Hematopoietic multipotent progenitor cell treated with erythropoietin and hydrocortisone succinate and interleukin-3 and kit ligand, for 4 days (in vitro differentiated cells): ENCODE measurements at places on chromosomes 11 and 22.

- DNase-seq = peak; percentile 61
These were observed at the start of gene MRGPRX2 for GRCh38 chr11:19060629-19061028. TSS of gene MRGPRX2 (minus strand) at chr11:19060717. CDS start at chr11:19056402, 4,315 bp downstream.

DNA sequence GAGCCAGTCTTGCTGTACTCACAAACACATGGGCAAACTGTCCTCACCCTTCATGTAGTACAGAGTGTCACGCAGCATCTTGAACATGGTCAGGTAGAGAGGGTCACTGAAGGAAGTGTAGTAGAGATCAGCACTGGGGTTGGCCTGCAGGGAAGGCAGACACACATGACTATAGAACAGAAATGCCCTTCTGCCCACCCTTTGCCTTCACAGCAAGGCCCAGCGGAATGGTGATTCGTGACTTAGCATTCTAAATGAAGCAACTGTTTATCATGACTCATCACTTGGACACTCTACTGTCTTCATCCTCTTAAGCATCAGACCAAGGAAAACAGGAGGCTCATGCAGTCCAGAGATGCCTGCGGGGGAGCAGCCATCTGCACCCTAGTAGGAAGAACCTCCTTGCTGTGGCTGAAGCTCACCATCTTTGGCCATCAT, 33.4 kb downstream of the SERPIND1 start:
- no peak for DNase-seq

DNA sequence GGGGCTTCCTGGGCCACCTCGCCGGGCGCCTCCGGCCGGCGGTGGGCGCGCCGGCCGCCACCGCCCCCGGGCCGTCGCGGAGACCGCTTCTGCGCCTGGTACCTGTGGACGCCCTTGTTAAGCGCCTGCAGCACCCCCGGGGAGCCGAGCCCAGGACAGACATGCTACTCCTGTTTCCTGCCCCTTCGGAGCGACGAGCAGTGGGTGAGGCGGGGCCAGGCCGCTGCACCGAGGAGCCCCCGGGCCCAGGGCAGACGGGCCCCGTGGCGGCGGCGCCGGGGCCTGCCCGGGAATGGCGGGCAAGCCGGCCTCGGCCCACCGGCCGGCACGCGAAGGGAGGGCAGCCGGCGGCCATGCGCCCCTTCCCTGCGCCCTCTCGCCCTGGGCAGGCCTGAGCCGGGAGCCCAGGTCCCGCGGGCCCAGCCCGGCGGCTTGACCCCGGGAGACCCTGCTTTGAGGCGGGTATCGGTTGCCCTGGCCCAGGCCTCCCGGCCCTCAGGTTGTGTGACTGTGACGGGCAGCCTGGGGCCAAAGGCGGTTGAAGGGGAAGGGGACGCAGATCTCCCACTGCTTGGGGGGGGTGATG, 789 bp upstream of the KDM2A start:
- DNase-seq = peak; percentile 61

DNA sequence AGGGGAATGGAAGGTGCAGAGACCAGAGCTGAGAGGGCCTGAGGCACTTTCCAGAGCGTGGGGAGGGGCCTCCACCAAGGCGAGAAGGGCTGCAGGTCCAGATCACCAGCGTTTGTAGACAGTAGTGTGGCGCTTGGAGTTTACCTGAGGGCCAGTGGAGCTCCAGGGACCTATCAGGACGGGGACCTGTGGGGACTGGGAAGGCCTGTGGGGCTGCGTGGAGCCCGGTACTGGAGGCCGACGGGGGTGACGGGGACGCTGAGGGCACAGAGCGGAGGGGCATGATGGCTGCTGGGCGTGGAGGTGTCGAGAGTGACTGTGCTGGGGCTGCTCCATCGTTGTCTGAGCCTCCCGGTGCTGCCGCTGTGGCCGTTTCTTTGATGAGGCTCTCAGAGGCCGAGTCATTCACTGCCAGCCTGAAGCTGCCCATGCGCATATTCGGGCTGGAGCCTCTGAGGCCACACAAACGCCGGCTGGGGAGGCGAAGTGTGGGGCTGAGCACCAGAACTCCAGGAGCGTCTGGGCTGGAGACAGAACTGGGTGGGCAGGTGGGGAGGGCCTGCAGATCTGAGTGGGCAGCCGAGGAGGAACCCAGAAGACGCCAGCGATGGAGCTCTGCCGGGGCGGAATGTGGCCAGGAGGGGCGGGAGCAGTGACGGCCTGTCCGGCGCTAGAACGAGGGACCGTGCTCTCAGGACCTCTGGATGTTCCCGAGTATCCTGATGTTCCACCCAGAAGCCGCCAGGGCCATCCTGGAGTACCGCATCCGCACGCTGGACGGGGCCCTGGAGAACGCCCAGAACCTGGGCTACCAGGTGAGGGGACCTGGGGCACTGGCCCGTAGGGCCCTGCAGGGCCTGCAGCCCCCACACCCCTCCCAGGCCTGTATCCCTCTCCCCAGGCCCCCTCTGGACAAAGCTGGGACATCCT, 2.6 kb downstream of the PGGHG start:
- DNase-seq = no peak

DNA sequence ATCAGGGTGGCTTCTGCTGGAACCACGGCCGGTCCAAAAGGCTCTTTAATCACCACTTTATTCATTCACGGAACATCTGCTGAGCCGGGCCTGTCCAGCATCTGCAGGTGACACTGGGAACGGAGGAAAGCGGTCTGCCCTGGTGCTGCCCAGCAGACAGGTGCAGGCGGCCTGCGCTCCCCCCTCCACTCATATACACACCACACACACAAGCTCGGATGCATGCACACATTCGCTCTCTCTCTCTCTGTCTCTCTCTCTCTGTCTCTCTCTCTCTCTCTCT, 736.9 kb downstream of the BRD1 start:
- DNase-seq = no peak

- DNase-seq = peak; percentile 87
These were observed 56.0 kb downstream of the GLYATL2 start for GRCh38 chr11:58788355-58789023.

DNA sequence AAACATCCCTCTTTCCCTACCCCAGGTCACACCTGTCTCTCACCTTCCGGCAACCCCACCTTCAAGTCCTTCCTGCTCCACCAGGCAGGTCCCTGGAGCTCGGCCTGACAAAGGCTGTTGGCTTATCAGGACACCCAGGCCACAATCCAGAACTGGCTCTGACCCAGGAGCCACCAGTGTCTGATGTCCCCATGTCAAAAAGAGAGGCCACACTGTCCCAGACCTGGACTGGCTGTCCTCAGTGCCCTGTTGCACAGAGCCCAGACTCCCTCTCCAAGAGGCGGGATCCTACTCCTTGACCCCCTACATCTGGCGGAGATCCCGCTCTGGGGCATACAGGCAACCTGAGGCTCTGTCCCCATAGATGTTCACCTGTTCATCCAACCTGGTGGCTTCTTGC, 116.0 kb downstream of the MN1 start:
- DNase-seq = no peak

- DNase-seq = peak; percentile 26
These were observed 38.2 kb downstream of the ADAMTS8 start for GRCh38 chr11:130390071-130390758.

DNA sequence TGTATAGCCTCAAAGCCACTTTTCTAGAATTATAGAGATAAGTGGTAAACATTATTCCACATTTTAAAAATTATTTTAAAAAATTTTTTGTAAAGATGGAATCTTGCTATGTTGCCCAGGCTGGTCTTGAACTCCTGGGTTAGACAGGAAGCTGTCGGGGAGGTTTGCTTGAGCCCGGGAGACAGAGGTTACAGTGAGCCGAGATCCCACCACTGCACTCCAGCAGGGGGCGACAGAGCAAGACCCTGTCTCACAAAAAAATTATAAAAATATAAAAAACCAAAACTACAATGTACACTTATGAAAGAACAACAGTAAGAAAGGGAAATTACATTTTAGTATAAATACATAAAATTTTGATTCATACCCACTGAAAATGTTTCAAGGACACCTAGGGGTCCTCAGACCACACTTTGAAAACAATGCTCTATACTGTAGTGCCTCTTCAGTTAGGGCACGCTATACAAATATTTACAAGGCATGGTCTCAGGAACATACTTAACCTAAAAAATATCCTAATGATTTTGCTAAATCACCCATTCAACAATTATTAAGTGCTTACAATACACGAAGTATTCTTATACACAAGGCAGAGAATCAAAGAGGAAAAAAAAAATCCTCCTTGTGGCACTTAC, 111.2 kb downstream of the MRTFA start:
- DNase-seq = peak; percentile 87

DNA sequence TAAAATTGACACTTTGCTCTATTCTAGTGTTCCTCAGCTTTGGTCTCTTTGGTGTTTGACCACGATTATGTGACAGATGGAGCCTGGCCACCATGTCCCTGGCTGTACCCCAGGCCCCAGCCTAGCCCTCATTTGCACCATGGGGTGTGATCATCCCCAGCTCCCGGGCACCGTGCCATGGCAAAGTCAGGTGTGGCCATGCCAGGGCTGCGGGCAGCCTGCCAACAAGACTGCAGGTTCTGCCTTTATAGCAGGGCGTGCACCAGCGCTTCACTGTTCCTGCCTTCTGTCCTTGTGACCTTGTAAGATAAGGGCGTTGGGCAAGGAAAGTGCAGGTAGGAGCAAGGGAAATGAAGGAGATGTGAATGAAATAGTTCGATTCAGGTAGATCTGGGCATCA, 22.4 kb upstream of the APOBEC3A start:
- peak; percentile 42 for DNase-seq

GRCh38 chr11:57571606-57572005, 4.1 kb upstream of the UBE2L6 start:
- peak; percentile 61 for DNase-seq

DNA sequence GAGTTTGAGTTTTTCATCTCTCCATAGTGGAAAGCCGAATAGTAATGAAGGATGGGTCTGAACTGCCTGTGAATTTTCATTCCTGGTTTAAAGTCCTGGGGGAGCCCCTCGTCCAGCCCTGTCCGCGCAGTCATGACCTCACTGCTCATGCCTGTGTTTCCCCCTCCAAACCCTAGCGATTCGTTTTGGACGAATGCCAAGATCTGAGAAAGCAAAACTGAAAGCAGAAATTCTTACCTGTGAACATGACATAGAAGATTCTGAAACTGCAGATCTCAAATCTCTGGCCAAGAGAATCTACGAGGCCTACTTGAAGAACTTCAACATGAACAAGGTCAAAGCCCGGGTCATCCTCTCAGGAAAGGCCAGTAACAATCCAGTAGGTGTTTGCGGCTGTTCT, 30.5 kb downstream of the CDPF1 start:
- DNase-seq = no peak
